MCF 10A (cell line): ENCODE measurements at places on chromosomes 1 and 21. TPM values are rescaled to one million over a fixed set of nuclear protein-coding genes. Genes with fewer than 3 reads are reported as not detected.

GRCh38 chr1:83912876-83913275, 86.1 kb downstream of the TTLL7 start:
- DNase-seq = no peak

DNA sequence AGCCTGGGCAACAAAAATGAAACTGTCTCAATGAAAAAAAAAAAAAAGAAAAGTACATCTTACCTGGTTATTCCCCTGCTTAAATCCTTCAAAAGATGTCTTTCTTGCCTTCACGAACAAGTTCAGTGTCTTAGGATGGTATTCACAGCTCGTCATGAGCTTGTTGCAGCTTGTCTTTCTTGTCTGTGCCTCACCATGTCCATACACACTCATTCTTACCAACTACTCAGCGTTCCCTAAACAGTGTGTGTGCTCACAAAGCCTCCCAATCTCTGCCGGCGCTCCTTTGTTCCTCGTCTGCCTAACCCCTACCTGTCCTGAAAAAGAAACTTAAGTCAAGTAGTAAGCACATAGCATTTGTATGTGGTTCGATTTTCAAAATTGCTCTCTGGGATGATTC, 31.1 kb downstream of the UBE4B start:
- DNase-seq = peak; percentile 80

DNA sequence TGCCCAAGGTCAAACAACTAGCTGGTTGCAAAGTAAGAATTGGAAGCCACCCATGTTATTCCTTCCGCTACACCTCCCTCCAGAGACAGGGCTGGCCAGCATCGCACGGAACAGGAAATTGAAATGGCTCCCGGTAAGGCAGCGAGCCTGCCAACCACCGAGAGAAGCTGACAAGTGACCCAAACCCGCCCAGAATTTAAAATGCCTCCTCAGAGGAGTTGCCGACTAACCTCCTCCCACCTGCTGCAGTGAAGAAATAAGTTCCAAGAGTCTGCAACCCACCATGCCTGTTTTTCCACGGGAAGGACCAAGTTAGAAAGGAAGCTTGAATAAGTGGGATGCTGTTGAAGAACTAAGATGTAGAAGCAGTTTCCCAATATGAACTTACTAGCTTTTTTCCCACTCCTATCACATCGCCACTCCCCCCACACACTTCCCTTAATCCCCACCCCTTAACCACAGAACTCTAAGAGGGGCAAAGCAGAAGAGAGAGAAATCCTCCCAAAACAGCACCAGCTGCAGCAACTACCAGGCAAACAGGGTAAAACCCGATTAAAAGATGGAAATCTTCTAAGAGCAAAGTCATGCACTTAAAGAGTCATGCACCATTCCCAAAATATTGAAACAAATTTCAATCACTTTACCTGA, 78.6 kb downstream of the TIAM1 start:
- DNase-seq = no peak

- DNase-seq = no peak
Measured at GRCh38 chr1:176791906-176792305, 328.9 kb downstream of the PAPPA2 start.

- DNase-seq = no peak
Measured at GRCh38 chr1:53656747-53657530, 82.0 kb downstream of the GLIS1 start.

DNA sequence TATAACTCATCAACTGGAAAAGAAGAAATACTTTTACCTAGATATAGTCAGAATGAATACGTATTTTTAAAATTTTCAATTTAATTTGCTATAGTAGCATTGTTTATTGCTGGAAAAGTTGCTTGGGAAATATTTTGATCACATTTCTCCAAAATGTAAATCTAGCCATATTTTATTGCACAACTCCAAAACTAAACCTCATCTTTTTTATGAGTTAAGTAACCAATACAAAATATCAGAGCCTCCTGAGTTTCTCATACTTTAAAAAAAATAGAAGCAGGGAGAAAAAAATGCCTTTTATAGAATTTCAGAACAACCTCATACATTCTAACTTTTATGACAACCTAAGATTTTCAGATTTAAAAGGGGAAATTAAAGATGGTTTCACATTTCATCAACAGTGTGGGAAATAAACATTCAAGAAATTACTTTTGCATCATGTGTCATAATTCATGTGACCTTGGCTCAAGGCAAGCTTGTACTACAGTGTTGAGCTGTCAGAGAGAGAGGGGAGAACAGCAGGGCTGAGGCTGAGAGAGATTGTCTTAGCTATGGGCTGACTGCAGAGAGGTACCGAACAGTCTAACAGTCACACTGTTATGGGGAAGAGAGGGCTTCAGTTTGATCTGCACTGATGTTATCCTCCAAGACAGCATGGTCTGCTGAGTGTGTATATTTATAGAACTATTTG, 519.0 kb downstream of the LTN1 start:
- no peak for DNase-seq

GRCh38 chr1:177164380-177165068, at the start of gene ASTN1:
Gene ASTN1, minus strand, starts transcription at chr1:177164712. Its CDS starts 36 bp downstream, at chr1:177164676.
- DNase-seq = no peak

DNA sequence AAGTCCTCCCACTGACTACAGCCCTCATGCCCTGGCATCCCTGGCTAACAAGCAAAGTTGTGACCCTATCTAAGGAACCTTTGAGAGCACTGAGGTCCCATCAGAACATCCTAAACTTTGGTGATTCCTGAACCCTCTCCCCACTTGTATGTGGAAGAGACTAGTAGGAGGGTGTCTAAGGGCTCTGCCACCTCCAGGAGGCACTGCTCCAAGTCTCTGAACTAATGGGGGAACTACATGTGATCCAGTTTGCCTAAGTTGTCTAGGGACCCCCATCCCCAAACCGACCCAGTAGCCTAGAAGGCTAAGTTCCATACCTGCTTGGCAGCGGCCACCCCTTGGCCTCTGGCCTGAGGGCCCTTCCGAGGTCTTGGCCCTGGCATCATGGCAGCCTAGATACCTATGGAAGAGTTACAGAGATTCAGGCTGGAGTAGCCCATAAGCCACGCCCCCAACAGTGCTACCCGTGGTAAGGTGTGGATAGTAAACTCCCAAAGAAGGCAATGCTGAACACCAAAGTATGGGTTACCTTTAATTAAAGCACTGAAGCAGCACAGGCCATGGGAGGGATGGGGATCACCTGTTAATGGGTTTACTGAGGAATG, 1.7 kb downstream of the CC2D1B start:
- DNase-seq = no peak

DNA sequence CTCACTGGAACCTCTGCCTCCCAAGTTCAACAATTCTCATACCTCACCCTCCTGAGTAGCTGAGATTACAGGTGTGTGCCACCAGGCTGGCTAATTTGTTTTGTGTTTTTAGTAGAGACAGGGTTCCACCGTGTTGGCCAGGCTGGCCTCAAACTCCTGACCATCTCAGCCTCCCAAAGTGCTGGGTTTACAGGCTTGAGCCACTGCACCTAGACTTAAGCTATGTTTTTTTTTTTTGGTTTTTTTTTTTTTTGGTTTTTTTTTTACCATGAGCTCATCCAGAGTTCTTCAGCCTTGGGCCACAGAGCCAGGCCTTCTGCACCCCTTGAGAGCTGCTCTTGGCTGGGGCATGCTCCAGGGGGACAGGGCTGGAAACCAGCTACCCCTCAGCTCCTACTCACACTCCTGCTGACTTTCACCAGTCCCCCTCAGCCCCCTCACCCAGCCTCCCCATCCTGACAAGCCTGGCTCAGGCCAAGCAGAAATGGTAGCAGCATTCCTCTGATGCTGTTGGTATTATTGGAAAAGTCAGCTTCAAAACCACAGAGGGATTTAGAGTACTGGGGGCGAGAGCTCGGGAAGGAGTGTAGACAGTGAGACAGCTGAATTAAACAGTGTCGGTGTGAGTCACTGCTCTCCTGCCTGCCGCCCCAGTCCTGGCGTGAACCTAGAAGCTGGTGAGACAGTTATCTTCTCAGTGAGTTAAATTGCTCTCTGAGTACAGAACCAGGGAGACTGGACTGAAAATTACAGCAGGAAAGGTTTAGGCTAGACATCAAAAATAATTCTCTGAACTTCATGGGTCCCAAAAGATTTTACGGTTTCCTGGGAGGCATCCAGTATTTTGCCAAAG, 63.7 kb downstream of the NAV1 start:
- peak; percentile 92 for DNase-seq

GRCh38 chr1:6472391-6472790, 6.4 kb upstream of the TNFRSF25 start:
- DNase-seq = no peak

Gene ABCD3
- total RNA-seq = 26.5 and 32.5 TPM in 2 replicates

Gene OLFM3
- not detected in 2 replicates for total RNA-seq

Gene CELA3A
- not detected in 2 replicates for total RNA-seq

Gene CCDC27
- not detected in 2 replicates for total RNA-seq

Gene TACSTD2
- 10.4 and 14.8 TPM in 2 replicates for total RNA-seq
